Skin of body (tissue), 3 donors: ENCODE measurements at places on chromosomes 3 and 15. TPM values are rescaled to one million over a fixed set of nuclear protein-coding genes. Genes with fewer than 3 reads are reported as not detected.

KCNMB3 gene
- total RNA-seq = 2.0 TPM

SHISA5 gene
- 35.2 TPM for total RNA-seq

- DNase-seq = no peak
Measured at GRCh38 chr3:184467171-184467570, 87.3 kb downstream of the CHRD start.

GRCh38 chr3:95752199-95752598 lies 1062.2 kb upstream of the EPHA6 start:
- no peak for DNase-seq

GRCh38 chr15:77837649-77838025 lies 204.9 kb upstream of the LINGO1 start:
- no peak for DNase-seq

DNA sequence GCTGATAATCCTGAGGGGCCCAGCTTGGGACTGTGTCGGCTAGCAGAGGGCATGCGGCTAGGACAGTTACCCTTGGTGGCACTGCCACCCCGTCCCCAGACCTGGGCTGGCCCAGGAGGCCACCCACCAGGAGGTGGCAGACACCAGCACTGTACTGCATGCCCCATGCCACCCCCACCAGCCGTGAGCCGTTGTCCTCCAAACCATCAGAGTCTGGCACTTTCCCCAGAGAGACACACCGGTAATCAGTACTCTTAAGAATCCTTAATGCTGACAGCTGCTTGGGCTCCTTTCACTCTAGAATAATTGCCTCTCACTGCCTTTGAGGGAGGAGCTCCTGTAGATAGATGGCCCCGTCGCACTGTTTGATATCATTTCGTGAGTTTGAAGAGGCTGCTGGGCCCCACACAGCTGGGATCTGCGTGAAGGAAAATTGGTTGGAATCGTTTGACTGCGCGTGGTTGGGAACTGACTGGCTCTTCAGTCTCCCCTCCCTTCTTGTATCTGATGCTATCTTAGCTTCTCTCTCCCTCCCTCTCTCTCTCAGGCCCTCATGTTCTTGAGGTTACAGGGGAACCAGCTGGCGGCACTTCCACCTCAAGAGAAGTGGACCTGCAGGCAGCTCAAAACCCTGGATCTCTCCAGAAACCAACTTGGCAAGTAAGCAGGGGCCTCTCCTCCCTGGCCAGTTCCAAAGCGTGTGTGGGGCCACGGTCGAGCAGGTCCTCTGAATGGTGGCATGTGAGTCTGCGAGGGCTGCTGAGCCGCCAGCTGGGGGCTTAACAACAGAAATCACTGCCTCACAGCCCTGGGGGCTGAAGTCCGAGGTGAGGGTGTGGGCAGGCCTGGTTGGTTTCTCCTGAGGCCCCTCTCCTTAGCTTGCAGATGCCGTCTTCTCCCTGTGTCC lies 94.9 kb downstream of the LRRK1 start:
- no peak for DNase-seq

- no peak for DNase-seq
Measured at GRCh38 chr3:4988983-4989834, 10.0 kb downstream of the BHLHE40 start.

DNA sequence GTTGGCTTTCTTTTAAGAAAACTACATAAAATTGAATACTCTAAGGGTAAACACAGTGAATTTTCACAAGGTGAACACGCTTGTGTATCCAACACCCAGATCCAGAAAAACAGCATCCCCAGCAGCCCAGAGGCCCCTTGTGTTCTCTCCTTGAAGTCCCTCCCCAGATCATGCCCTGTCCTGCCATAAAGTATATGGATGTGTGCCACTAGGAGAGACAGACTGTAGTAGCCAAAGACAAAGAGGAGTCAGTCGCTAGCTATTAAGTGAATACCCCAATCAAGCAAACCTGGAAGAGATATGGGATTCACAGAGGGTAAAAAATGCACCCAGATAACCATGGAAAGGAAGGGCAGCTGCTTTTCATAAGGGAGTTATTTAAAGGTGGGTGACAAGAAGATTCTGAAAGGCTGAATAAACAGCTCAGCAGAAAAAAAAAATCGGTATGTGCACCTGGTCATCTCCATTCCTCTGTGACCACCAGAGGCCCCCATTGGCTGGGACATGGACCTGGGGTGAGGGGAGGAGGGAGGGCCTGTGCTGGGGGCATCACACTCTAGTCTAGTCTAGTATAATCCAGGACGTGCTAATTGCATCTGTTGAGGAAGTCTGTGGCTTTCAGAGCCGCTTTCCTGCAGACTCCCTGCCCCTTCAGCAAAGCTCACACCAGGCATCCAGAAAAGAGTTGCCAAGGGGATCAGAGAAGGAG lies 167.3 kb upstream of the NDN start:
- no peak for DNase-seq

GRCh38 chr3:71966185-71966584 lies 181.2 kb upstream of the PROK2 start:
- no peak for DNase-seq

GRCh38 chr3:15610082-15610759 lies 8.7 kb downstream of the BTD start:
- DNase-seq = no peak

- no peak for DNase-seq
Measured at GRCh38 chr3:171383206-171384018, 76.8 kb downstream of the TNIK start.

DNA sequence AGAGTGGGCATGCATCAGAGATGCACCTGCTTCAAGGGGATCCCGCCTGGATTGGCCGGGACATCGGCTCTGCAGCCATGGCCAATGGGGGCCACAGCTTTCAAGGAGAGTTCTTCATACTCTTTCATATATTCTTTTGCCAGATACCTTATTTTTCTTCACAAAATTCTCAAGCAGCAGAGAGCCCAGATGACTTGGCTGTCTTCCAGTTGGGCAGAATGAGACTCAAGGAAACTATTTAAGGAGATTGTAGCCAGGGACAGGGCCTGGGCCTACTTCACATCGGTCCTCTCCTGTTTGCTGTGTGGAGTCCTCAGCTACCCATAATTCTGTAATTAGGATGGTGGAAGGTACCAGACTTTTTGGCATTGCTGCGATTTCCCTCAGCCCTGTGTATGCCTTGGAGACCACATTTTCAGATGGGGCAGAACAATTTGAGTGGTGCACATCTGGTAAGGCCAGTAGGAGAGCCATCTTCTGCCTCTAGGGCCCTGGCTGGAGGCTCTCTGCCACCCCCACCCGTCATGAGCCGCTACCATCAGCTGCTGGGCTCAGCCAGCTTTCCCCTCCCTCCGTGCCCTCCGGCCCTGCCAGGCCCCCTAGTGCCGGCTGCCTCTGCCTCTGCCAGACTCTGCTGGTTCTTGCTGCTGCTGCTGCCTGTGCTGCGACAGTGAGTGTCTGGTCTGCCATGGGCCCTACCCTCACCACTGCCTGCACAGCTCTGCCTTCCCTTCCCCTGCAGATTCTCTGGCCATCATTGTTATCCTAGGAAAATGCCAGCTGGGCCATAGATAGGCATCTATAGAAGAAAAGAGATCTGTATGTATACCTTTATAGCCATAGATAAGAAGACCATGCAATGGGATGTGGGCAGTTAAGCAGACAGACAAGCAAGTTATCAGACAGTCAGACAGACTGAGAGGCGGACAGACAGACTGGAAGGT lies 6.7 kb downstream of the PLIN1 start:
- DNase-seq = no peak

DNA sequence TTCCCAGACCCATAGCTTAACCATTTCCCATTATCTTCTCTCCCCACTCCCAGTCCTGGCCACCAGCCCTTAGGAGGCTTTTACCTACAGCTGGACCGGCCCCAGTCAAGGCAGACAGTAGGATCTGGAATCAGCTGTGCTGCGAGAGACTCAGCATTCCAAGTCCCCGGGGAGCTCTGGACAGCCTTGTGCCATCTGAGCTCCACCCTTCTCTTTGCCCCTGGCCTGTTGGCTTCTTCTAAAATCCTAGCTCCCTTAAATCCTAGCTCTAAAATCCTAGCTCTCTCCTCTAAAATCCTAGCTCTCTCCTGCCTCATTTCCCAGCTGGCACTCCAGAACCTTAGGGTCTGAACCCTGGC lies 21.3 kb downstream of the MEGF11 start:
- no peak for DNase-seq

DNA sequence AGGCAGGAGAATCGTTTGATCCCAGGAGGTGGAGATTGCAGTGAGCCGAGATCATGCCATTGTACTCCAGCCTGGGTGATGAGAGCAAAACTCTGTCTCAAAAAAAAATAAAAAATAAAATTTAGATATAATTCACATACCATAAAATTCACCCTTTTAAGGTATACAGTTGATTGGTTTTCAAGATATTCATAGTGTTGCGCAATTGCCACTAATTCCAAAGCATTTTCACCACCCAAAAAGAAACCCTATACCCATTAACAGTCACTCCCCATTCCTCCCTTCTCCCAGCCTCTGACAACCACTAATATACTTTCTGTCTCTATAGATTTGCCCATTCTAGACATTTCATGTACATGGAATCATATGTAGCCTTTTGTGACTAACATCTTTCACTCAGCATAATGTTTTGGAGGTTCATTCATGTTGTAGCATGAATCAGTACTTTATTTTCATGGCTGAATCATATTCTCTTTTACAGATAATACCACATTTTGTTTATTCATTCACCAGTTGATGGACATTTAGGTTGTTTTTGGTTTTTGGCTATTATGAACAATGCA lies 116.7 kb downstream of the RASA2 start:
- DNase-seq = no peak

GRCh38 chr15:37101980-37102304 lies 1.6 kb upstream of the MEIS2 start:
- DNase-seq = peak; percentile 76

- no peak for DNase-seq
Measured at GRCh38 chr3:181610083-181610972, 101.4 kb upstream of the SOX2 start.

DNA sequence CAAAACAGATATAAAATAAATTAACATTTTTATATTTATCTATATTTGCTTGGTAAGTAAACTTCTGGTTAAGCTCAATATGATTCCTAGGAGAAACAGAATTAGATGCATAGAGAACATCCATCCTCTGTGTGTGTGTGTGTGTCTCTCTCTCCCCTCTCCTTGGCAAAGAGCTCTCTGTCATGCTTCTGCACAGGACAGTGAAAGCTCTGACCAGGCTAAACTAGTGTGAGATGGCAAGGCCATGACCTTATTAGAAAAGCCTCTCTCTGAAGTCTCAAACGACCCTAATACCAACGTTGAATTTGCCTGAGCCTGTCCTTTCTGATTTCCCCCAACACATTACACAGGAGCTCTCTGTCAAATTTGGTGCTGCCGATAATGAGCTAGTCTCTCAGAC lies 746.0 kb downstream of the VGLL3 start:
- no peak for DNase-seq

DNA sequence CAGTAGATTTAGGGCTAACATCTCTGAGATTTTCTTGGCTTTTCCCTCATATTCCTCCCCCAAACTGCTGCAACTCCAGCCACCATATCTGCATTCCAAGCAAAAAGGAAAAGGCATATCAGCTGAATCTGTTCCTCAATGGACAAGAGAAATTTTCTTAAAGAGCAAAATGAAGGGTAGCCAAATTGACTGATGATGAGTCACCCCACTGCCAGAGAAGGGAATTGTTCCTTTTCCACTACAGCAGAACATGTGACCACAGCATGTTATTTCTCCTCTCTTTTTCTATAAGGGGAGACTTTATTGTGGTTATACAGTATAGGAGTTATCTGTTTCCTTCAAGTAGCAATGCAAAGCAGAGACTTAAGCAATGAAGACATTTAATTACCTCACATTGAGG lies 172.5 kb downstream of the MTHFS start:
- DNase-seq = no peak

DNA sequence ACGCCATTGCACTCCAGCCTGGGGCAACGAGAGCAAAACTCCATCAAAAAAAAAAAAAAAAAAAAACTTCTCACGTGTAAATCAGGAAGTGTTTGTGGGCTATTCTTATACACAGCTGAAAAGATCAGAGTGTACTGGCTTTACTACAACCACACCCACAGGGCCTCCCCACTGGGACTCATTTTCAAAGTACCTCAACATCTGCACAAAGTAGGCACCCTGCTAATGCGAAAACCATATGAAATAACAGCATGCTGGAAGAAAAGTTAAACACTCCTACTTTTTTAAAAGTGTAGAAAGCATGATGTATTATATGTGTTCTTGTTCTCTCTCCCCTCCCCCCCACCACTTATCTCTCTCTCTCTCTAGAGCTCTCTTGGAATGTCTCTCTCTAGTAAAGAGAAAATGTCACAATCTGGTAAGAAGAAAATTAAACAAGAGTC lies 11.1 kb downstream of the UACA start:
- no peak for DNase-seq

- peak; percentile 67 for DNase-seq
Measured at GRCh38 chr3:57160076-57160764, 4.9 kb downstream of the IL17RD start.

GRCh38 chr3:165346503-165346902 lies 150.3 kb upstream of the SLITRK3 start:
- DNase-seq = no peak

GRCh38 chr3:18740631-18741583 lies 315.8 kb upstream of the SATB1 start:
- DNase-seq = no peak

DNA sequence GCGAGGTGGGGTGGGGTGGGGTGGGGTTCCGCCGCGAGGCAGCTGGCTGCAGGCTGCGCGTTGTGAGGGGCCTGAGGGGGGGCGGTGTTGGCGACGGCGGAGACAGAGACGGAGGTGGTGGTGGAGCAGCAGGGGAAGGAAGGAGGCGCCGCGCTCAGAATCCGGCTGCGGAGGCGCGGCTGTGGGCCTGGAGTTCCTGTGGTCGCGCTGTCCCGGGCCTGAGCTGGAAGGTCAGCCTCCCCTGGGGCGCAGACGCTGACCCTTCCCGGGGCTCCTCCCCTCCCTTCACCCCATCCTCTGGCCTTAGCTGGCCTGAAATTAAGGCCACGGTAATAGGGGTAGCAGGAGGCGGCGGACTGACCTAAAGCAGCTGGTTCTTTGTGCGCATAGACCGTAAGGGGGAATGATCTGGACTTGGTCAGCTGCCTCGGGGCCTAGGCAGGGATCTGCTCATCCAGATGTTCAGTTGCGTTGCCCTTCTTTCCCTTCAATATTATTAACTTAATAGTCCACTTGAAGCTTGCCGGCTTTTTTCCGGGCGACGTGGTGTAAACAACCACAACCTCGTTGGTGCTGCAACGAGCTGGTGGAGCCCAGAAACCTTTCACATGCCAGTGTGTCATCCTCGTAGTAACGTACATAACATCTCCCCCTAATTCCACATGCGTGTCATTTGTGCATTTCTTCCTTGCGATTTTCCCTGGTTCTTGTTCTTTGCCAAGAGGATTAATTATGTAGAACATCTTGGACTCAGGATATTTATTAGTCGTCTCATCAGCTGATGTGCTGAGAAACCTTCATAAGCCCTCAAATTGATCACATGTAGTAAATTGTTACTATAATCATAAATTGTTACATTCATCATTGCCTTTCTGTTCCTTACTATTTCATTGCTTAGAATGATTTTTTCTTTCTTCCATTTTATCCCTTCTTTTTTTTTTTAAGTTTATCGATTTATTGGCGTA lies 626 bp downstream of the SEC62 start:
- peak; percentile 72 for DNase-seq
